A549 treated with DMSO at 1 μM for 4 hours (cell line): ENCODE measurements at places on chromosomes 2 and 18. TPM values are rescaled to one million over a fixed set of nuclear protein-coding genes. Genes with fewer than 3 reads are reported as not detected.

Gene REG1B
- total RNA-seq, result not detected in 5 replicates

Gene MPP4
- 0.08 TPM in 2 of 5 replicates, not detected in the others for total RNA-seq

Gene VWC2L
- total RNA-seq, result not detected in 5 replicates

Gene BUB1
- 40.2 to 51.4 TPM (median 49.8 TPM) in 5 replicates for total RNA-seq

Gene FOXD4L1
- total RNA-seq, result 0.31 to 0.87 TPM (median 0.33 TPM) in 5 replicates

Gene FEV
- total RNA-seq, result not detected in 5 replicates
